ENCODE measurements at places on chromosomes 6 and 20.
A peak's percentile ranks its signal among the peaks of the same experiment; 100 is the strongest.

GRCh38 chr20:40218971-40219370, 470.1 kb downstream of the MAFB start:
- no peak for DNase-seq

GRCh38 chr6:28586324-28586723, 60.6 kb downstream of the GPX5 start:
- DNase-seq = no peak

- no peak for DNase-seq
Measured at GRCh38 chr6:112296122-112296521, 41.8 kb upstream of the LAMA4 start.

GRCh38 chr20:50506270-50506579, 4.0 kb upstream of the PTPN1 start:
- DNase-seq = no peak

DNA sequence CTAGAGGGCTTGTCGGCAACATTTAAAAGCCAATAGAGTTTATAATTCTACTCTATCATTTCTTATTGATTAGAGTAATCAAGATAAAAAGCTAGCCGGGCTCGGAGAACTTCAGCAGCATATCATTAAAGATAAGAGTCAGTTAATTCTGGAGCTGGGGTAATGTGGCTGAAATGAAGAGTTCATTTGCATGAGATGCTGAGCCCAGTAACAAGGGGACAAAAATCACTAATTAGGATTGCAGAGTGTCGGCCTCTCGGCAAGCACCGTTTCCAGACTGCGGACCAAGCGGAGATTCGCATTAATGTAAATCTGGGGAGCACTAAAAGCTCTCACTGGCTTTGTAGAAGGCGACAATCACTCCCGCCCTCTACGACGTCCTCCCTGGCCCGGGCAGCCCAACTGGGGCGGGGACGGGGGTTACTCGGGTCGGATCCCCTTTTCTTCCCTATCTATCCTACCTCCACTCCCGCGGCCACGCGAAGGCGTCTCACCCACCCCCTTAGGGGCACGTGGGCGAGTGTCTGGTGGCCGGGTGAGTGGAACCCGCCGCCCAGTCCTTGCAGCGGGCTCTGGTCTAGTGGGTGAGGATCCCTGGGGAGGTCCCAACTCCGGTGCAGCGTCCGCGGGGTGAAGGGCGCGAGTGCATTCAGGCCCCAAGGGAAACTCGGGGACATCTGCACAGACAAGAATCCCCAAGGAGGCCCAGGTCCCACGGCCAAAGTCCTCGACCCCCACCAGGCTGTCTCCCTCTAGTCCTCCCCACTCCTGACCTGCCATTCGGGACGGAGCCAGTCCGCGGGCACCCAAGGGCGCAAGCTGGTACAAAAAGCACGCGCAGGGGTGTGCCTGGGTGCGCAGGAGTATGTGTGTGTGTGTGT, 42.2 kb upstream of the OSTM1 start:
- DNase-seq = no peak

GRCh38 chr6:21478883-21479539, 114.5 kb upstream of the SOX4 start:
- DNase-seq = peak; percentile 40

DNA sequence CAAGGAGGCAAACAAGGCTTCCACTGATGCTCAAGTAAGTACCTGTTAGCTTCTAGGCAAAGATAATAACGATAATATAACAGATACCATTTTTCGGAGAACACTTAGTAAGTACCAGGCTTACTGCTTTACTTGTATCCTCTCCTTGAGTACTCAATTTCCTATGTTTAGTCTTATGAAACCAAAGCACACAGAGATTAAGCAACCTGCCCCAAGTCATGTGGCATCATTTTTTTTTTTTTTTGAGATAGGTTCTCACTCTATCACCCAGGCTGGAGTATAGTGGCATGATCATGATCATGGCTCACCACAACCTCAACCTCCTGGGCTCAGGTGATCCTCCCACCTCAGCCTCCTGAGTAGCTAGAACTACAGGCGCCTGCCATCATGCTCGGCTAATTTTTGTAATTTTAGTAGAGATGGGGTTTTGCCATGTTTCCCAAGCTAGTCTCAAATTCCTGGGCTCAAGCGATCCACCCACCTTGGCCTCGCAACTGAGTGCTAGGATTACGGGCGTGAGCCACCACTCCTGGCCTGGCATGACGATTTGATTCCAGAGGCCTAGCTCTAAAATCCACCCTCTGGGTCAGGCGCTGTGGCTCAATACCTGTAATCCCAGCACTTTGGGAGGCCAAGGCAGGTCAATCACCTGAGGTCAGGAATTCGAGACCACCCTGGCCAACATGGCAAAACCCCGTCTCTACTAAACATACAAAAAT, 14.0 kb downstream of the SPAG4 start:
- DNase-seq = no peak

DNA sequence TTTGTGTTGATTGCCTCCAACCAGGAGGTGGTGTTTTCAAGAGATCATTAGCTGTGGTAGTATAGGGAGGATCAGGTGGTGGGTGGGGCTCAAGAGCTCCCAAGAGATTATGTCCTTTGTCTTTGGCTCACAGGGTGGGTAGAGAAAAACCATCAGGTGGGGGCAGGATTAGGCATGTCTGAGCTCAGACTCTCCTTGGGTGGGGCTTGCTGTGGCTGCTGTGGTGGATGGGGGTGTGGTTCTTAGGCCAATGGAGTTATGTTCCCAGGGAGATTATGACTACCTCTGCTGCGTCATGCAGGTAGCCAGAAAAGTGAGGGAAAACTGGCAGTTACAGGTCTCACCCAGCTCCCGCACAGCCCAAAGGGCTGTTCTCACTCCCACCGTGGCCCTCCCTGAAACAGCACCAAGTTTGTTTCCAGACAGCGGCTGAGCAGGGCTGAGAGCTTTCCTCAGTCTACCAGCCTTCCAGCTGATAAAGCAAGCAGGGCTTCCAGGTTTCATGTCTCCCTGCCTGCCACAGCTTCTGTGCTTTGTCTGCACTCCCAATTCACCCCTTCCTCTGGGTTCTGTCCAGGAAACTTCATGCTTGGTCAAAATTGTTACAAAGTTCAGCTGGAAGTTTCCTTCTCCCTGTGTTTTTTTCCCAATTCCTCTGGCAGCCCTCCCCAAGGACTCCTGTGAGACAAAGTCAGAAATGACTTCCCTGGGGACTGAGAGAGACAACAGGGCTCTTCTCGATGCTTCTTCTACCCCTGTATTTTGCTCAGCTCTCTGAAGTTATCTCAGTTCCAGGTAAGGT, 481.1 kb upstream of the MAN1A1 start:
- DNase-seq = no peak
